ENCODE measurements at places on chromosomes 6 and 20.

DNA sequence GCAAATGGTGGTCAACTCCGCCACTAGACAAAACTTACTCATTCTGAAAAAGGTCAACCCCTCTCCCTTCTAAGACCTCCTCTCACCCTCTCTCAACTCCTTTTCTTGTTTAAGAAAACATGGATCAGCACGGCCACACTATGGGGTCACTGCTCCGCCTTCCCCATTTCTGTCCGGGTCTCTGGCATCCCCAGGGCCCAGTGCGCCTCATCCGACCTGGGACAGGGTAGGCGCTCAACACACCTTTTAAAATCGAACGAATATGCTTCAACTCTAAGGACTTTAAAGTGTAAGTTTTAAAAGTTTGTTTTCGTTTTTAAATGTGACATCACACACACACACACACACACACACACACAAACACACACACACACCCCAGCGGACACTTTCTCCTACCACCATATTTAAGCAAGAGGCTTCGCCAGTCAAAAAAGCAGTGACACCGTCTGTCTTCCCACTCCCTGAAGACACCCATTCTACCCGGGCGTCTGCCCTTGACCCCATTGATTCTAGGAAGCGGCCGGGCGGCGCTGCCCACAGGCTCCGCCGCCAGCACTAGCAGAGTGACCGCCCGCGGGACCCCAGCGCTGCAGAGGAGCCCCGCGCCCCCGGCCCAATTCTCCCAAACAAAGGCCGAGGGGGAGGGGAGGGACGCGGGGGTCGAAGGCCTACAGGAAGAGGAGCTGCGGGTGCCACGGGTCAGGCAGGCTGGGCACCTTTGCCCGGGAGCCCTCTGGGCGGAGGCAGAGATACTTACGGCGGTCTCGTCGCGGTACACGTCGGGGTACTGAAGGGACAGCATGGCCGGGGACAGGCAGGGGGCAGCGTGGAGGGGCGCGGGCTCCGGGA is 568 bp downstream of the PREP start:
- H3K27me3 ChIP-seq, result no peaks in the 10 kb centered on the region
- H3K36me3 ChIP-seq, result peaks cover under 1% of the 10 kb centered on the region
- peak overlapping the region; percentile 88 for H3K4me3 ChIP-seq
- DNase-seq, result no peak

GRCh38 chr6:26445934-26446667 is 5.8 kb downstream of the BTN3A3 start:
- no peaks in the 10 kb centered on the region for H3K27me3 ChIP-seq
- H3K36me3 ChIP-seq, result peaks cover 65% of the 10 kb centered on the region
- no peak for DNase-seq
- no peak overlapping the region for H3K27ac ChIP-seq
- peaks cover 30% of the 10 kb centered on the region for H3K4me1 ChIP-seq

DNA sequence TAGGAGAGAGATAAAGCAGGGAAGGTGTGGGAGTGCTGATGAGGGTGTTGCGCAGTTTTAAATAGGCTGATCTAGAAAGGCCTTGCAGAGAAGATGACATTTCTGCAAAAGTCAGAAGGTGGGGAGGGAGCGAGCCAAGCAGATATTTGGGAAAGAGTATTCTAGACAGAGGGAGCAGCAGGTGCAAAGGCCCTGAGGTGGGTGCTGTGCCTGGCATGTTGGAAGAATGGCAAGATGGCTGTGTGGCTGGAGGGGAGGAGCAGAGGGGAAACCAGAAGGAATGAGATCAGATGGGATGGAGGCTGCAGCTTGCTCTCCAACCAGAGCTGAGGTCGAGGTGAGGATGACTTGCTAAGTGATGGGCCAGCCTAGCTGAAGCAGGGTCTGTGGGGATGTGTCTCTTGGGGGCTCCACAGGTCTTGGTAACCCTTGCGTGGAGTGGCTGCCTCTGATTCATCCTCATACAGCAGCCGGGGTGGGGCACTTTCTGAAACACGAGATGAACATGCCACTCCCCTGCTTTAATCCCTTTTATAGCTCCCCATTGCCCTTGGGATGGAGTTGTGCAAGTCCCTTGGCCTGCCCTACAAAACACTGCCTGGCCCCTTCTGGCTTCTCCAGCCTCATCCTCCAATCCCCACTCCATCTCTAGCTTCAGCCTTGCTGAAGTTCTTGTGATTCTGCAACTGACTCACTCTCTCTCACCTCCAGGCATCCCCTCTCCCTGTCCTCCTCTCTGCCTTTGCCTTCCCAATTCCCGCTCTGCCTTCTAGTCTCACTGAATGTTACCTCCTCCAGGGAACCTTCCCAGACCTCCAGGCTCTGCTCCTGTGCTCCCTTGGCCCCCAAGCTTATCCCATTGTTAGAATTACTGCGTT is 94.1 kb downstream of the CDH22 start:
- H3K4me1 ChIP-seq, result no peaks in the 10 kb centered on the region
- H3K36me3 ChIP-seq, result no peaks in the 10 kb centered on the region
- H3K4me3 ChIP-seq, result no peak overlapping the region
- no peak overlapping the region for H3K27ac ChIP-seq

DNA sequence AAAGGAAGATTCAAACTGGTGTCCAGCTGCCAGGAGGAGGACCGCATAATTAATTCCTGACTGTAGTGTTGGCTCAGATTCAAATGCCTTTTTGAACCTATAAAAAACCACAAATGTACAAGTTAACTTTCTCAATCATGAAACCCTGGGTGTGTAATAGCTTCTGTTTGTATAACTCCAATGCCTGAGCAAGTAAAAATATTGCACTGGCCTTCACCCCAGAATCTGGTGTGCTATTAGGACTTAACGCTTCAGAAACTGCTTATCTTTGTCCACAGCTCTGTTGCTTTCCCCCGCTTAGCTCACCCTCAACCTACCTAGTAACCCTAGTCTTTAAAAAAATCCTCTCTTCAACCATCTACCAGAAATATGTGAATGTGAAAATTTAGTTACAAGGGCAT is 119.1 kb upstream of the MAP7 start:
- no peak overlapping the region for H3K4me3 ChIP-seq
- no peak for DNase-seq
- no peaks in the 10 kb centered on the region for H3K4me1 ChIP-seq
- no peaks in the 10 kb centered on the region for H3K27me3 ChIP-seq

DNA sequence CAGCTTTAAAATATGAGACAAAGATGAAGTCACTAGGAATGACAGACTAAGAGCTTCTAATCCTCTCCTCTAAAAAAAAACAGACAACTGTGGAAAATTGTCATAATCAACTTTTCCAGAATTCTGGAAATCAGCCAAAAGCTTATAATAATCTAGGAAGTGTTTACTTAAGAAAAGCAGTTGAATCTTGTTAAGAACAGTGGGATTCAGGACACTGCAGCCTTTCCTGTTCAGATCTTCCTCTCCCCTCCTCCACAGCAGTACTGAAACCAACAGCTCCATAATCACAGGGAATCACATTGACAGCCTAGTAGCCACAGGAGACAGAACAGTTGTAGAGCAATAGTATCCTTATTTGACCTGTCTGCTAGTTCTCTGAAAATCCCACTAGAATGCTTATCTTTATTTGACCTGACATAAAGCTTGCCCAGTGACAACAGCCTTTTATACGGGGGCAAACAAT is 41.6 kb downstream of the IBTK start:
- H3K27me3 ChIP-seq, result no peaks in the 10 kb centered on the region
- peaks cover 9% of the 10 kb centered on the region for H3K4me1 ChIP-seq
- peaks cover 64% of the 10 kb centered on the region for H3K36me3 ChIP-seq
- no peak for DNase-seq
- no peak overlapping the region for H3K27ac ChIP-seq
- H3K4me3 ChIP-seq, result no peak overlapping the region

GRCh38 chr6:30821862-30822784 is 62.2 kb upstream of the DDR1 start:
- no peak overlapping the region for H3K27ac ChIP-seq
- DNase-seq, result no peak
- H3K4me1 ChIP-seq, result peaks cover 37% of the 10 kb centered on the region
- H3K4me3 ChIP-seq, result no peak overlapping the region

GRCh38 chr6:16800341-16800740 is 39.1 kb upstream of the ATXN1 start:
- H3K27me3 ChIP-seq, result no peaks in the 10 kb centered on the region
- DNase-seq, result no peak
- no peaks in the 10 kb centered on the region for H3K4me1 ChIP-seq

DNA sequence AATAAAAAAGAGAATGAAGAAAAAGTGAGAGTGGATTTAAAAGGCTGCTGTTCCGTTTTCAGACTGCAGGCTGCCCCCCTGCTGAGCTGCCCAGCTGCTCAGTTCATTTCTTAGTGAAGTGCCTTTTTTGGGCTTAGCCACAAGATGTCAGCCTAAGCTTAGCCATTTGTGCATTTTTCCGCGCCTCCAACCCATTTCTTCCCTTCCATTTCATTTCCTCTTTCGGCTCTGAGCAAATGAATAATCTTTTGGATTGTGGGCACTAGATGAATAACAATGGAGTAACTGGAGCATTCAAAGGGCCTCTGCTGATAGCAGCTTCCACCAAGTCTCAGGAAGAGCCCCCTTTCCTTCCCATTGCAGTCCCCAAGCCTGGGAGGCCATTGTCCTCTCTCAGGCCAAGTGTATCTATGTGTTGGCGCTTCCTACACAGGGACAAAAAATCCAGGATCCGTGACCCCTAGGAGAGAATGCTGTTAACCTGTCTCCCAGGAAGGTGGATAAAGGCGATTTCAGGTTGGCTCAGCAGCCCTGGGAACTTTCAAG is 83.5 kb upstream of the SPTLC3 start:
- H3K4me1 ChIP-seq, result no peaks in the 10 kb centered on the region
- DNase-seq, result no peak
- no peak overlapping the region for H3K4me3 ChIP-seq
- no peak overlapping the region for H3K27ac ChIP-seq
- H3K27me3 ChIP-seq, result peaks cover 8% of the 10 kb centered on the region
- H3K36me3 ChIP-seq, result no peaks in the 10 kb centered on the region

DNA sequence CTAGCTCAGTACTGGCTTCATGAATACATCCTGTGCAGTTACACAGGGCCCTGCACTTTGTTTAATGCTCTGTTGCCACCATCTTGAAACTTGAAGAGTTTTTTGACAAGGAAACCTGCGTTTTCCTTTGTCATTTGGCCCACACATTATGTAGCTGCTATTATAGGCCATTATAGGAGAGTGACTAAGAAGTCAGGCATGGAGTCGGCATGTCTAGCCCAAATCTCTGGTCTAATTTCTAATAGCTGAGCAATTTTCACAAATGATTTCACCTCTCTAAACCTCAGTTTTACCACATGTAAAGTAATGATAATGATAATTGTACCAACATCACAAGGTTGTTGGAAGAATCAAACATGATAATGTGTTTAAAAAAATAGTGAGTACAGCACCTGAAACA is 67.1 kb upstream of the MYLIP start:
- no peak for DNase-seq
- H3K27me3 ChIP-seq, result no peaks in the 10 kb centered on the region
- H3K4me3 ChIP-seq, result no peak overlapping the region
- no peaks in the 10 kb centered on the region for H3K4me1 ChIP-seq
- no peak overlapping the region for H3K27ac ChIP-seq

- peaks cover 12% of the 10 kb centered on the region for H3K4me1 ChIP-seq
- H3K27ac ChIP-seq, result no peak overlapping the region
- H3K4me3 ChIP-seq, result no peak overlapping the region
- DNase-seq, result no peak
- no peaks in the 10 kb centered on the region for H3K36me3 ChIP-seq
These were observed 157.0 kb downstream of the SCML4 start for GRCh38 chr6:107666981-107667601.

- H3K4me1 ChIP-seq, result peaks cover 5% of the 10 kb centered on the region
- no peak overlapping the region for H3K27ac ChIP-seq
- H3K27me3 ChIP-seq, result no peaks in the 10 kb centered on the region
These were observed 34.7 kb upstream of the FKBP1A start for GRCh38 chr20:1427457-1428054.

GRCh38 chr6:72559555-72559954 is 62.3 kb upstream of the KCNQ5 start:
- DNase-seq, result no peak
- no peaks in the 10 kb centered on the region for H3K36me3 ChIP-seq
- no peak overlapping the region for H3K27ac ChIP-seq
- H3K4me3 ChIP-seq, result no peak overlapping the region
- no peaks in the 10 kb centered on the region for H3K4me1 ChIP-seq
- no peaks in the 10 kb centered on the region for H3K27me3 ChIP-seq

DNA sequence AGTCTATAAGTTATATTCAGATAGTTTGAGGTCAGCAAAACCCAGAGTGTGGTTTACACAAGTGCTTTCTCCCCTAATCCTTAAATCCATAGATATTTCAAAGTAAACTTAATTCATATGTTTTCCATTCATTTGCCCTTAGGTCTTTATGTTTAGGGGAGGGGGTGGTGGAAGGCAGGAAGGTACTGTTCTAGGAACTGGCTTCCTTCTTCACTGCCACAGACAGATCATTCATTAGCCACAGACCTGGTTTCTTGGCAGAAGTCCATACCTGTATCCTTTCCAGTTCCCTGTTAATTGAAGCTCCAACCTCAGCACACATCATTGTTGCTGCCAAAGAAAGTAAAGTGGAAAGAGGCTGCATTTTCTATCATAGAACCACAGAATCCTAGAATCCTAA is 123.0 kb downstream of the AIG1 start:
- no peak overlapping the region for H3K4me3 ChIP-seq
- no peaks in the 10 kb centered on the region for H3K36me3 ChIP-seq
- no peaks in the 10 kb centered on the region for H3K4me1 ChIP-seq
- DNase-seq, result no peak

GRCh38 chr20:39849171-39849570 is 839.9 kb downstream of the MAFB start:
- no peaks in the 10 kb centered on the region for H3K36me3 ChIP-seq
- H3K4me3 ChIP-seq, result no peak overlapping the region
- H3K4me1 ChIP-seq, result peaks cover 24% of the 10 kb centered on the region
- no peak overlapping the region for H3K27ac ChIP-seq

DNA sequence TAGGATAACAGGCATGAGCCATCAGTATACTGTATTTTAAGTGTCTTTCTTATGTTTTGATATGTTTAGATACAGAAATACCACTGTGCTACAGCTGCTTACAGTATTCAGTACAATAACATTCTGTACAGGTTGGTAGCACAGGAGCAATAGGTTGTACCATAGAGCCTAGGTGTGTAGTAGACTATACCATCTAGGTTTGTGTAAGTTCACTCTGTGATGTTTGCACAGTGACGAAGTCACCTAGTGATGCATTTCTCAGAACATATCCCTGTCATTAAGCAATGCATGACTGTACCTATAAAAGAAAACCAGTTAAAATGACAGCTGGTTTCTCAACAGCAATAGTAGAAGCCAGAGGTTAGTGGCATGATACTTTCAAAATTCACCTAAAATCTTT is 3.0 kb upstream of the ZBTB24 start:
- no peak overlapping the region for H3K4me3 ChIP-seq
- no peaks in the 10 kb centered on the region for H3K27me3 ChIP-seq
- no peak for DNase-seq
- H3K27ac ChIP-seq, result no peak overlapping the region
- peaks cover 19% of the 10 kb centered on the region for H3K4me1 ChIP-seq

- H3K27ac ChIP-seq, result no peak overlapping the region
- no peak for DNase-seq
- no peaks in the 10 kb centered on the region for H3K36me3 ChIP-seq
- no peaks in the 10 kb centered on the region for H3K4me1 ChIP-seq
- H3K27me3 ChIP-seq, result no peaks in the 10 kb centered on the region
- H3K4me3 ChIP-seq, result no peak overlapping the region
These were observed 143.5 kb downstream of the FLRT3 start for GRCh38 chr20:14193885-14194284.

- H3K4me3 ChIP-seq, result no peak overlapping the region
- DNase-seq, result no peak
- H3K4me1 ChIP-seq, result no peaks in the 10 kb centered on the region
- H3K27me3 ChIP-seq, result no peaks in the 10 kb centered on the region
These were observed 298.2 kb upstream of the MARCKS start for GRCh38 chr6:113558966-113559365.

Data from lower lobe of right lung (tissue), 2 donors.